Hematopoietic multipotent progenitor cell treated with erythropoietin and hydrocortisone succinate and interleukin-3 and kit ligand, for 15 days (in vitro differentiated cells): ENCODE measurements at places on chromosomes 6 and 20.

GRCh38 chr20:63471002-63471716, 1.3 kb downstream of the KCNQ2 start:
- no peak for DNase-seq

DNA sequence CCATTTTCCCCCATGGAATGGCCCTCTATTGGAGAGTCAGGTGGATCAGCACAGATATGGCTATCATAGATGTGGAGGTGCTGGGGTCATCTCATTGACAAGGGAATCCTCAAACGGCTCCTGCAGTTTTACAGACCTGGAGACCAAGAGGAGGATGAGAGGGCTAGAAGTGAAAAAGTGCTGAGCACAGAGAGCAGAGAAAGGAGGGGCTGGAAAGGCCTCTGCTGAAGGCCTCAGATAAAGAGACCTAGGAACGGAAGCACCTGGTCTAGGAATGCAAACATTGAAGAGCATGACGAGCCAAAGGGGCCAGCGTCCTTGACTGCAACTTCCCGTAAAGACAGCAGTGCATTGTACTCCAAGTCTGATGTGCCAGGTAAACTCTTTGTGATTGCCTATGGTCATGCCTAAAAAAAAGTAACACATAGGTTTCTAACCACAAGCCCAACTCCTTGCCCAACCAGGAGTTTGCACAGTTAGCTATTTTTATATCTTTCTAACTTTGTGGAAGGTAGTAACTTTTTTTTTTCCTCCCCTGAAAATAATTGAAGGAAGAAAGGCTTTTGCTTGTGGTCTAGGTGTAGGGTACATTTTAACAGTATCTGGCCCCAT, 15.2 kb downstream of the RSPH4A start:
- DNase-seq, result no peak

DNA sequence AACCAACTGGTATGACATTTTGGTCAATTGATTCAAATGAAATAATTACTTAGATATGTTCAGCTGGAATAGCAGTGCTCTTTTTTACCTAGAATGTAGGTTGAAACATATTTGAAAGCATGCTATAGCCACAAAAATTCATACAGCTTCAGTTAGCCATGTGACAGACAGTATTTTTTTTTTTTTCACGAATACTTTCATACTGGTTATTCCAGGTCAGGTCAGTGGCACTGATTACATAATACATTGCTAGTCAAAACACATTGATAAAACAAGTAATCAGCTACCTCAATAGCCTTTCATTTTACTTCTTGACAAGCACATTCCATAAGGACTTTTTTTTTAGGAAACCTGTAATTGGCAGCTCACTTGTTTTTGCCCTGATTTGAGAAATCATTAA, 222.6 kb downstream of the EYA4 start:
- no peak for DNase-seq

DNA sequence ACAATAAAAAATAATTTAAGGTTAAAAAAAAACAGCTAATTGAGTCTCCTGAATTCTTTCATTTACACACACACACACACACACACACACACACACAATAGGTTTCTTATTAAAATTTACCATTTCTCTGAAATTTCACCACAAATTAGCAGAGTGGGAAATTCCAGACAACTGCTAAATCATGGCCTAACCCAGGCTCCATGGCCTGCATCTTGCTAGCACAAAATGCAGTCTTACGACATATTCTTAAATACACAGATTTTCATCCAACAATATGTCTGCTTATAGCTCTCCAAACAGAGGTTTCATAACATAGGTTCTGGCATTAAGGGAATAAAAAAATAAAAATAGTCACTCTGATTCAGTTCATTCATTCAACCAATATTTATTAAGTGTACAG, 46.9 kb downstream of the SOD2 start:
- no peak for DNase-seq

DNA sequence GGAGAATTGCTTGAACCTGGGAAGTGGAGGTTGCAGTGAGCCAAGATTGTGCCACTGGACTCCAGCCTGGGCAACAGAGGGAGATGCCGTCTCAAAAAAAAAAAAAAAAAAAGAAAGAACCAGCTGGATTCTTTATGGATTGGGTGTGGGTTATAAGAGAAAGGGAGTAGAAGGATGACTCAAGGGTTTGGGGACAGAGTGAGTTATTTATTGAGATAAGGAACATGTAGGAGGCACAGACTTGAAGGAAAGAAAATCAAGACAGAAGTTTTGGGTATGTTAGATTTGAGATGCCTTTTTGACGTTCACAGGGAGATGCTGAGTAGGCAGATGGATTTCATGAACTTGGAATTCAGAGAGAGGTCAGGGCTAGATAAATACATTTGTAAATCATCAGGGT, 47.6 kb downstream of the KIZ start:
- no peak for DNase-seq

GRCh38 chr6:2042956-2043648, 202.3 kb downstream of the GMDS start:
- DNase-seq, result no peak

GRCh38 chr6:140459209-140459608, 1084.8 kb upstream of the CITED2 start:
- DNase-seq, result no peak

DNA sequence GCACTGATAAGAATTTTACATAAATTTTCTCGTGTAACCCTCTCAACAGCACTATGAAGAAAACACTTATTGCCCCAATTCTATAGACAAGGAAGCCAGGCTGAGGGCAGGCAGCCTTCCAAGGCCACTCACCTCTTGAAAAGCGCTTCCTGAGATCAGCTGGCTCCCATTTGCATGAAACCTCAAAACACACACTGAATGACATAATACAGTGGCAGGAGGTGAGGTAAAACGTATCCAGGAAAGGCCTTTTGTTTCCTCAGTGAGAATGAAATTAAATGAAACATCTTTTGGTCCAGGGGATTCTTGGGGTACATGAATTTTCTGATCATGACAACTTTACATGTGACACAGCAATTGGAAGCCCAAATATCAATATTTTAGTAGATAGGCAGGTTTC, 112.5 kb downstream of the WDR27 start:
- no peak for DNase-seq

GRCh38 chr6:108581237-108581931, 20.7 kb downstream of the FOXO3 start:
- peak; percentile 93 for DNase-seq

DNA sequence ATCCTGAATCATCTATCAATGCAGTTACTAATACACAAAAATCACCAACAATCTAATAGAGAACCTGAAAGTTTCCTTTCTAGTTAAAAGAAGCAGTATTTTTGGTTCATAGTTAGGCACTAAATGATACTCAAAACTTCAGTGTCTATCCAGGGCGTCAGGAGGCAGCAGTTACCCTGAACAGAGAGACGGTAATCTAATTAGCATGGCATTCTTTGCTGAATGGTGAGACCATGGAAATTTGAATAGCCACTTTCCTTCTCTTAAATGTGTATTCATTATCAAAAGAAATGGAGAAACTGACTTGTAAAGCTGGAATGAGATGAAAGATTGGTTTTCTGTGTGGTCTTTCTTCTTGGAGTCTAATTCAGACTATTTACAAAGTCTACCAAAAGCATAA, 146.6 kb upstream of the BMP5 start:
- no peak for DNase-seq

DNA sequence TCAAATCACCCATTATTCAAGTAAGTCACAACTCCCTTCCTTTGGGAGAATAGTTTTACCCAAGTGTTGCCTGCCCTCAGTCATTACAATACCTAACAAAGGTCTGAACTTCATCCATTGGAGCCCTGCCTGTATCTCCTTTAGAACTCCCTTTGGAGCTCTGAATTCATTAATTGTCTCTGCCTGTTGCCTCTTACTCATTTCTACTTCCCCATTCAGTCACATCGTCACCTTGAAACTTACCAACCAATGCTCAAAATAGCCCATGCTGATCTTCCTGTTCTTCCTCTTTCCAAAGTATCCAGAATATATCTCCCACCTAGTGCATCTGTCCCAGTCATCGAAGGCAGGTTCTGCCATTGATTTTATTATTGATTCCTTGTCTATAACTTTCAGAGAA, 120.7 kb upstream of the ADGRF1 start:
- DNase-seq, result no peak
